T-helper 1 cell (primary cell): ENCODE measurements at places on chromosomes 3 and 15.

- no peak for DNase-seq
Observed at GRCh38 chr3:100782906-100783305, 73.6 kb downstream of the TFG start.

DNA sequence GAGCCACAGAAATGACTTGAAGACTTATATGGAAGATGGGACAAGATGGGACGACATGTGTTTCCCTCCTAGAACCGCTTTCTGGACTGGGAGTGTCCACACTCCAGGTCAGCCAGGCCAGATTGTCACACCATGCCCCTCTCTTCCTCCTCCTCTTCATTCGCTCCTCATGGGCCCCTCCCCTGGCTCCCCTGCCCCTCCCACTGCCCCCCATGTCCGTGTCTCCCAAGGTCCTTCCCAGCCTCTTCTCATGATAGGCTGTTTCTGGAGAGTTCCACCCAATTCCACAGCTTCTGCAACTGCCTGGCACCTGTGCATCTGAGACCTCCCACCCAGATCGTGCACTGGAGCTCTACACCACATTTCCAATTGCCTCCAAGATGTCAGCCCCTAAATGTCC lies 6.6 kb downstream of the MYO5C start:
- no peak for DNase-seq

DNA sequence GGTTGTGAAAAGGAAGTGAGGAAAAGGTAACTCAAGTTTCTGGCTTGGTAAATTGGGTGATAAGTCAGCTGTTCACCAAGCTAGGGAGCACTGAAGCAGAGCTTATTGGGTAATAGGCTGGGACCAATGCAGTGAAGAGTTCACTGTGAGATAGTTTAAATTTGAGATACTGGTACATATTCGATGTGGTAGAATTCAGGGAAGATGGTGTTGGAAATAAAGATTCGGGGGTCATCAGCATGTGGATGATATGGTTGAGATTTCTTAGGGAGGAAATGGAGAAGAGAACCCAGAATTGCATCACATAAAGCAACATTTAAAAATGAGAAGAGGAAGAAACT lies 16.9 kb downstream of the MME start:
- DNase-seq = no peak

- DNase-seq = no peak
Observed at GRCh38 chr3:51393564-51393963, 2.5 kb downstream of the RBM15B start.

DNA sequence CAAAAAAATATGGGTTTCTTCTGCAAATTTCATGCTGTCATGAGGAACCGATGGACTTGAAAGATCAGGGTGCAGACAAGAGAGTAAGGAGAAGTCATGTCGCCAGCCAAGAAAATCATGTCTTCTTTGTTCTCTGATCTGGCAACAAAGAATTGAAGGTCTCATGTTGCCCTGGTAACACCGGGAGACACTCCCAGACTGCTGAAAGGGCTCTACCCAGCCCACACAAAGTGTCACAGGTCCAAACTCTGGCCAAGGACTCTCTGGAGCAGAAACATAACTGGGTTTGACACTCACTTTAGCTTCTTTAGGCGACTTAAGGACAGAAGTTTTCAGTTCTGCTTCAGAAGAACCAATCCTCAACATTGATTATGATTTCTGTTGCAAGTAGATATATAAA lies 42.9 kb downstream of the SIDT1 start:
- no peak for DNase-seq

- DNase-seq = no peak
Observed at GRCh38 chr3:45153658-45154437, 7.7 kb upstream of the CDCP1 start.

DNA sequence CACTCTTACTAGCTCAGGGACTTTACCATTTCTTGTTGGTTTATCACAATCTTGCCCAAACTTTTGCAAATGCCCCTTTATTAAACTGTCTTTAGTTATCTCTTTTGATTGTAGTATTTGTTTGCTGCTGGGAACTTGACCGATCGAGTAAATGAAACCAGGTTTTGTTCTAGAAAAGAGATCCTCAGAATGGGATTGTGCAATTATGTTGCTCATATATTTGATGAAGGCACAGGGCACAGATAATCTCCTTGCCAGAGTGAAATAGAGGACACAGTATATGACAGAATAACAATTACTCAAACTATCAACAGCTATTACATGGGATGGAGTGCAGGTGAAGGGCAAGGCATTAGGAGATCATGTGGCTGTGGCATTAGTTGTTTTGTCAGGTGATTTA lies 216.6 kb upstream of the RASGRP1 start:
- no peak for DNase-seq

DNA sequence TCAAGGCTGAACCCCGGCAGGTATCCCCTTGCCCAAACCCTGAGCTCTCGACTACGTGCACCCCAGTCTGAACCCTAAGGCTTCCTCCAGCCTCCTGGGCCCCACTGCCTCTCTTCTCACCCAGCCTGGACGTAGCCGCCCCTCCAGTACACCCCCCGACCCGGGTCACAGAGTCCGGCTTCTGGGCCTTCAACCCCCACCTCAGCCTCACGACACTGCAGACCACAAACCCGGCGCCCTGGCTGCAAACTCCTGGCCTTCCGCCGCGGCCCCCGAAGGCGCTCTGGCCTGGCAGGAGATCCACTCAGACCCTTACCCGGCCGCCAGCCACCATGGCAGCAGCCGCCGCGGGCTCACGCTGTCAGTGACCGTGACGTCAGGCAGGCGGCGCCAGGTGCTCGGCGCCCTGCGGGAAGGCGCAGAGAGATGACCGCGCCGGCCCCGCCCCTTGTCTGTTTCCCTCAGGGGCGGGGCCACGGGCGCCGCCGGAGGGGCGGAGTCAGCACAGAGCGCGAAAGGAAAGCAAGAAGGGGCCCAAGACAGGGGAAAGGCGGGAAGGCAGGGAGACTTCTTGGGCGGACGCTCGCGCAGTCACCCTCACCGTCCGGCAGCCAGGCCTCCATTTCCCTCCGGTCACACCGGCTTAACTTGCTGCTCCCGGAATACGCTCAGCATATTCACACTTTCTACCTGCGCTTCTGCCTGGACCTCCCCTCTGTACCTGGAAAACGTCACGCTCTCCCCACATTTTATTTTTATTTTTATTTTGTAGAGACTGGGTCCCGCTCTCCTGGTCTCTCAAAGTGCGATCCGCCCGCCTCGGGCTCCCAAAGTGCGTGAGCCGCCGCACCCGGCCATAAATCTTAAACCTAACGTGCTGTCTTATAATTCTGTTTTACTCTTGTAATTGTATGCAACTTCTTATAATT lies at the start of gene RMDN3:
RMDN3 (minus strand) TSS at position 372 of the 929 bp plus-strand sequence. CDS start 471 bp downstream, outside the sequence.
- peak; percentile 93 for DNase-seq

DNA sequence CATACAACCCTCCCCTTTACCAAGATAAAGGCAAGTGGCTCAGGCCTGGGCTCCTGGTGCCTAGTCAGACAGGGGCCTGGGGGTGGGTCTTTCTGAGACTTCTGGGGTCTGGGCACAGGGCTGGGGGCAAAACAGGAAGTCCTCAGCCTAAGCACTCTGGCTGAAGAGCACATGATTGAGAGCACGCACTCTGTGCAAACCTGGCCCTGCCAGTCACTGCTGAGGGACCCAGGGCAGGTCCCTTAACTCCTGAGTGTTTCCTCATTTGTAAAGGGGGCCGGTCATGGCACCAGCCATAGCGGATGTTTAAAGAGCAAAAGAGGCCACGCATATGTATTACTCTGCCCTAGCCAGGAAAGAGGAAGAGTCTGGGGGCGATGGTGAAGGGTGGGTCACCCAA lies 16.0 kb downstream of the TKT start:
- DNase-seq = no peak

GRCh38 chr3:144660186-144660585 lies 688.6 kb downstream of the DIPK2A start:
- no peak for DNase-seq

- no peak for DNase-seq
Observed at GRCh38 chr3:73685061-73685460, 60.3 kb upstream of the PDZRN3 start.

- DNase-seq = no peak
Observed at GRCh38 chr3:132880986-132881385, 157.2 kb upstream of the TMEM108 start.

DNA sequence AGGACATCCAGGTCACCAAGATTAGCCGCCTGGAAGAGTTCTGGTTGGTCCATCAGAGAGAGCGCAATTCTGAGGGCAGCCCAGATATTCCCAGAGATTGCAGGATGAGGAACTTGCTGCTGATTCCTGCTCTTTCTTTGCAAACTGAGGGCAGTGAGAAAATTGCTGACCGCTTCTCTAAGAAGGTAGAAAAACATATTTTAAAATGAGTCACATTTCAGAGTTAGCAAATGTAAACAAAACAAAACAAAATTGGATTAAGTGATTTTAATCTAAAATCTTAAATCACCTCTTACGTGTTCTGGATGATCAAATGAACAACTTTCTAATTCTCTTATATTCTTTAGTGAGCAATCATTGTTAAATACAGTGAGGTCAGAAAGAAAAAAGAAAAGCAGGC lies 149.0 kb downstream of the USP13 start:
- DNase-seq = no peak

GRCh38 chr3:51966486-51966885 lies 768 bp downstream of the PCBP4 start:
- no peak for DNase-seq

DNA sequence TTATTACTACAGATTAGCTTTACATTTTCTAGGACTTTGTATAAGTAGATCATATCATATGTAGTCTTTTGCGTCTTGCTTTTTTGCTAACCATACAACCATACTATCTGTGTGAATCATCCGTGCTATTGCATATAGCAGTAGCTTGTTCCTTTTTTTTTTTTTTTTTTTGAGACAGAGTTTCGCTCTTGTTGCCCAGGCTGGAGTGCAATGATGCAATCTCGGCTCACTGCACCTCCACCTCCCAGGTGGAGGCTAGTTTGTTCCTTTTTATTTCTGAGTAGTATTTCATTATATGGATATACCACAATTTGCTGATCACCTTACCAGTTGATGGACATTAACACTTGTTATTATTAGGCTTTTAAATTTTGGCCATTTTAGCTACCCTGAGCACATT lies 54.5 kb upstream of the TBL1XR1 start:
- no peak for DNase-seq

DNA sequence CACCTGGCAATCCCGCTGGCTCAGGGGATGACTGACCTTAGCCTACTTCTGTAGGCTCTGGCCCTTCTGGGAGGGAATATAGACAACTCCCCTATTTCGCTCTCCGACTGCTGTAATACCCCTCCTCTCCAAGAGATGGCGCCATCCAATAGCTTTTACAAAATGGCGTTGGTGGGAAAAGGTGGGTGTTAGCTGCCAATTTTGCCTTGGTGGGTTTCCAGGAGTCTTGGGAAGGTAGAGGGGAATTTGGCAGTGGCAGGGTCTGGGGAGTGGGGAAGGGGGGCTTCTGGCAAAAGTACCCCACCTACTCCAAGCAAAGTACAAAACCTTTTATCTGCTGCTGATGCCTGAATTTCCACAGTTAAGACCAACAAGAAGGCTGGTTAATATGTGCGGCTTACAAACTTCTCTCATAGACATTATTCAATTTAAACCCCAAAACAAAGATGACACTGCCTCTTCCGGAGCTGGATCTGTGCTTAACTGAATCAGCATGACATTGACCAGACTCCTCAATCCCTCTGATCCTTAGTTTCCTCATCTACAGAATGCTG lies 62.1 kb downstream of the RASGRF1 start:
- DNase-seq = no peak

GRCh38 chr15:38129531-38130204 lies 123.0 kb upstream of the SPRED1 start:
- DNase-seq = no peak

- DNase-seq = no peak
Observed at GRCh38 chr3:48226939-48227338, 3.6 kb downstream of the CAMP start.

- DNase-seq = no peak
Observed at GRCh38 chr3:127820826-127821313, 1.4 kb downstream of the MGLL start.

DNA sequence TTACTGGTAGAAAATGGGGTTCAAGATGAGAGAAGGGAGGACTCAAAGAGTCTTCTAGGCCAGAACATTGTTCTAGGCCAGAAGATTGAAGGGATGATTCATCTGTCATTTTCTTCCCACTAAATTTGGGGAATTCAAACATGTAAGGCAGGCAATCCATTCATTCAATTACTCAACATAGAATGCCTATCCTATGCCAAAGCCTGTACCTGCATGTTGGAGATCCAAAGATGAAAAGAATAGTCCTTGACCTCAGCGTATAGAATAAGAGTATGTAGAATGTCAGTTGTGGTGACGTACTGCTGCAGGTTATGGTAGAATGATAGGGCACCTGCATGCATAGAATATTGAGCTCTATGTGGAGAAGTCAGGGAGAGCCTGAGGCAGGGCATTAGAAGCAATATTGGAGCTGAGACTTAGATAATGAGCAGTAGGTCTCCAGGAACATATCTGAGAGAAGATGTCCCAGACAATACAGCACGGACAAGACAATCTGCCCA lies 49.7 kb downstream of the STAC start:
- no peak for DNase-seq
